Kidney epithelial cell (primary cell): ENCODE measurements at places on chromosomes 3 and 15.

- no peak for DNase-seq
Measured at GRCh38 chr15:69807721-69808120, 290.0 kb downstream of the TLE3 start.

DNA sequence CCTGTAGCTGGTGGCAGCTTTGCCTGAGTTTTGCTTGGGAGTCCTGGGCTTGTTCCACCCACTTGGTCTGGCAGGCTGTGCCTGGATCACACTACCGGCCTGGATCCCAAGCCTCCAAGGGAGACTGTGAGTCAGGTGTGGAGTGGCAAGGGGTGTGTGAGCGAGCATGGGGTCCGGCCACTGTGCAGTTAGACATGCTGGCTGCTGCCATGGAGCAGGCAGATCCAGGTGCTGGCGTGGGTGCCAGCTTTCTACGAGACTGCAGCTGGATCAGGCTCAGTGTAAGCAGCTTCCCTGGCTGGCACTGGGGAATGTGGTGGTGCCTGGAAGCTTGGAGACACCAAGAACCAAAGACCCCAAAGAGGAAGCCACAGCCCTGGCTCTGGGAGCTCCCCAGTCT is 102.0 kb upstream of the BNIP2 start:
- no peak for DNase-seq

GRCh38 chr15:79193103-79193502 is 89.4 kb upstream of the ANKRD34C start:
- DNase-seq, result no peak

DNA sequence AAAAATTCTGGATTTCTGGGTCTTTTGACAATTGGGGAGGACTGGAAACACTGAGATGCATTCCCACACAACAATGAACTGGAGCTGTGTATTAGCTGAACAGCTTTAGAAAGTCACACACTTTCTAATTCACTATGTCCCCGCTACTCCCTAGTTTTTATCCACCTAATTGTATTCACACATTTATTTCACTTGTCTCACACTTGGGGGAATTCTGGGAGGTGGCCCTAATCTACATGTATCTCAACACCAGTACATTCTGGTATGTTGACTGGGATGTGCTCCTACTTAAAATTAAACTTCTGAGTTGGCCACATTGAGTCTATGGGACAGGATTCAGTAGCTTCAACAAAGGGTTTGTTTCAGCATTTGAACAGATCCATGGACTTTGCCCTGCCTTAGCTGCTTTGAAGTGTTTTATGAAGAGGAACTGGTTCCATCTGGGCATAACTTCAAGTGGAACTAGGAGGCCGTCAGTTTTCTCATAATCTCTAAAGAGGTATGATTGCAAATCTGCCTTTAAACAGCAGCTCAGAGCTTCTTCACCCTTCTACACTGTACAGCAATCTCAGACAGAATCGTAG is 106.5 kb upstream of the CMC1 start:
- DNase-seq, result no peak

- peak; percentile 61 for DNase-seq
Measured at GRCh38 chr3:185733980-185734724, 90.7 kb downstream of the IGF2BP2 start.

DNA sequence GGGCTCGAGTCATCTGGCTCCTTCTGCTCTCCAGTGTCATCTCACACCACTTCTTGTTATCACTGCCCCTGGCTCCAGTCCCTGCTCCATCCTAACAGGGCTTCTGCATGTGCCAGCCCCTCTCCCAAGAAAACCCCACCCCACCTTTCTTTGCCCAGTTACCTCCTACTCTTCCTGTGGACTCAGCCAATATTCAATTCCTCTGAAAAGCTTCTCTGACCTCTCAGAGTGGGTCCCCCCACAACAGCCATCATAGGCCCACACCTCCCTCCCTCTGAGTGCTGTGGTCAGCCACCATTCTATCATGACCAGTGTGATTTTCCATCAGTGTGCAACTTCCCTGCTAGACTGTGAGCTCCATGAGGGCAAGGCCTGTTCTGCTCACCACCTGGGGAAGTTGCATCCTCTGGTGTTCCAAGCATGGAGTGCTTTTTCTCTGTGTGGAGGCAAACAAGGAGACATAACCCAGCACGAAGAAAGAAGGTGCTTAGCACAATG is 71.6 kb downstream of the ADCY5 start:
- DNase-seq, result no peak

- no peak for DNase-seq
Measured at GRCh38 chr15:38975282-38975990, 410.8 kb upstream of the RASGRP1 start.

DNA sequence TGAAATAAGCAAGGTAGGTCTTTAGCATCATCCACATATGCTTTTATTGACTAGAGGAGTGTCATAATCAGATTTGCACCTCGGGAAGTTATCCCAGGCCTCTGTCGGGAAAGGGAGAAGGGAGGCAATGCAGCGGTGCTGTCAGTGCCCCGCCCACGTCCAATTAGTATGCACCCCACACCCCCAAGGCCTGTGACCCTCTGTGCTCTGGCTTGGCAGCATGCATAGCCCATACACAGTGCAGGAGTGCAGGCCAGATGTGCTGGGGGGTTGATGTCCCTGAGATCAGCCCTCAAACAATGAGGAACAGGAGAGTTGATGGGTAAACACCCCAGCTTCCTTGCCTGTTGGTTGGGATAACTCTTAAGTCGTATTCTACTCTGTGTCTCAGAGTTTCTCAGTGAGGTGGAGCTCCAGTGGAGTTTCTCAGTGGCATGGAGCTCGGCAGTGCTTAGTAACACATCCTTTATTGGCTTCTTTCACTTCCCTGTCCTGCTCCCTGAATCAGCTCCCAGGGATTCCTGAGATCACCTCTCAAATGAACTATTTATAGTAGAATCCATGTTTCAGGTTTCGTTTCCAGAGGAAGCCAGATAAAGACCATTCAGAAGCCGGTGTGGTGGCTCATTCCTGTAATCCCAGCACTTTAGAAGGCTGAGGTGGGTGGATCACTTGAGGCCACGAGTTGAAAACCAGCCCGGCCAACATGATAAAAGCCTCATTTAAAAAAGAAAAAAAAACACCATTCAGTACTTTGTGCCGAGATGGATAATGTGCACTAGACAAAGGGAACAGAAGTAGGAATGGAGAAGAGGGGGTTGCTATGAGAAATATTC is 26.7 kb upstream of the NDUFB4 start:
- no peak for DNase-seq

- DNase-seq, result no peak
Measured at GRCh38 chr3:76679541-76679940, 360.4 kb upstream of the ROBO2 start.

GRCh38 chr3:196569003-196569516 is 600 bp downstream of the FBXO45 start:
- DNase-seq, result peak; percentile 2

DNA sequence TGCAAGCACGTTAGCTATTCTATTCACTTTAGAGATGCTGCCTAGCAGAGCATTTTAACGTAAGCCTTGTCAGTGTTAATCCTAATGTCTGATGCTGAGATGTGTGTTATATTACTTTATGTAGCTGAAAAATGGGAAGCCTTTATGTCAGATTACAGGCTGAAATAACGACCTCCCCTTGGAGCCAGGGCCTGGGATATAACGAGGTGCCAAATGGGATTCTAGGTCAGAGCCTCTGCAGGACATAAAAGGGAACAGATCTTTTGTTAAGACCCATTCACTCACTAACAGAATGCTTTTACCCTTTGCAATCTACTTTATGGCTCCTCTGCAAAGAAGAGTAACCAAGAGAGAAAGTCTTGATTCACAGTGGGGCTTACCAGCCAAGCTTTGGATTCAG is 815.5 kb upstream of the CFAP20DC start:
- DNase-seq, result no peak

DNA sequence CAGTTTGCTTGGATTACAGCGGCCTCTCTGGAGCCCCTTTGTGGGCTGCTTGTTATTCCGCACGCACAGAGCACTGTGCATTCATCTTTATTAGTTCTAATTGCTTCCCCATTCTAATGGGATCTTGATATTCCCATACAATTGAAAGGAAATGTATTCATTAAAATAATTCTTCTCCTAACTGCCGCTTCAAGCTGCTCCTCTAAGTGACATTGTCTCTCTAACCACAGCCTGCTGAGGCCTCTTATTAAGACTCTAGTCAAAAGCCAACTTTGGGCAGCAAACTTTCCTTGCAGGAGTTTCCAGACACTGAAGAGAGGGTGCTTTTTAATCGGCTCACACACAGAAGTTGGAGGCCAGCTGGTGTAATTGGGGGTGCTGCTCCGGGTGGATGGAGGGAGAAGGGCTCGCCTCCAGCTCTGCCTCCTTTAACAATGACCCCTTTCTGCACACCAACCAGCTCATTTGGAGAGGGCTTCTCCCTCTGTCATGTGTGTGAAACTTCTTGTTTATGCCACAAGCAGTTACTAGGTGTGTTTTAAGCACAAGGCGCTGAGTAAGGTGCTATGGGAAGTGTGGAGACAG is 5.6 kb upstream of the MAGEF1 start:
- DNase-seq, result no peak

DNA sequence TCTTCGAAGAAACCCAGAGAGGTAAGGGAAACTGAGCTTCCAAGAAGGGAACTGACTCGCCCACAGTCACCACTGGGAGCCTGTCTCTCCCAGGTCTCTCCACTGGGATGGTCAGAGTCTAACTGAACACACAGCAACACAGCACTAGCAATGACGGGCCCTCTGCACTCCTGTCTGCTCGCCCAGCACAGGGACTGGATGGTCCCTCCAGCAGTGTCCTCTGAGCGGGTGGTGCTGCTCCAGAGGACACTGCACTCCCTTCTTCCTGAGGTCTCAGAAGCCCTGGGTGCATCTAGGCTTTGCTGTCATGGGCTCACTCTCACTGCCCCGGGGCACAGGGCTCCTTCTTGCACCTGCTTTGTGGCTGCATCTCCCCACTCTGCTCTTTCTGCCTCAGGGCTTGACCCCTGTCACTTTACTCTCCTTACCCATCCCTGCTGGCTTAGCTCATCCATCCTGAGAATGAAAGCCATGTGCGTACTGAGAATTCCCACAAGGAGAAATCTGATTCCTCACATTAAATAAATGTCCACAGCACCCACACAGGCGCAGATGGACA is 356.6 kb downstream of the GABRG3 start:
- DNase-seq, result no peak

- no peak for DNase-seq
Measured at GRCh38 chr3:177890359-177890683, 645.9 kb upstream of the KCNMB2 start.

GRCh38 chr3:70702132-70702531 is 389.7 kb upstream of the MDFIC2 start:
- DNase-seq, result no peak

DNA sequence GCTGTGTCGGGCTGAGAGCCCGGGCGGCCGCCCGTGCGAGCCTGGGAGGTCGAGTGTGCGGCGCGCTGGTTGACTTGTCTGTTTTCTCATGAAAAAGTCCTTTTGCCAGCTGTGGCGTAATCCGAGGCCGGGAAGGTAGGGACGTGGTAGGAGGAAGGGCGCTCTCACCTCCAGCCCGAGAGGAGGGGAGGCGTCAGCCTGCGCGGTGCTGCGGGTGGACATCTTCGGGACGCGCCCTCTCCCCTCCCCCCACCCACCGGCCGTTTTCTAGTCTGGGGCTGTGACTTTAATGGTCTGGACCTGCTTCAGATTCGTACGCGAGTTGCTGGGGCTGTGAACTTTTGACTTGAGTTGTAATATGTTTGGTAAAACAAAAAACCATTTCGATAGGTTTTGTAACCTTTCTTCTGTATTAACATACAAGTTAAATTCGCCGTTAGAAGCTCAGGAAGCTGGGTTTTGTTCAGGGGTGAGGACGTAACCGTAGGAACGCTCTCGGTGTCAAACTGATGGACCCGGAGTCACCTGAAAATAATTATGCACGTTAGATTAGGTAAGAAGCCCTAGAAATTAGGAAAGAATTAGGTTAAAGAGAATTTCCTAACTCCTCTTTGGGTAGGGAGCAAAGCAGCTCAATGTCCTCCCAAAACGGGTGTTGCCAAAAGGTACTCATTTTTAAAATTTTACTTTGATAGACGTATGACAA is 762 bp downstream of the NCK1 start:
- no peak for DNase-seq

DNA sequence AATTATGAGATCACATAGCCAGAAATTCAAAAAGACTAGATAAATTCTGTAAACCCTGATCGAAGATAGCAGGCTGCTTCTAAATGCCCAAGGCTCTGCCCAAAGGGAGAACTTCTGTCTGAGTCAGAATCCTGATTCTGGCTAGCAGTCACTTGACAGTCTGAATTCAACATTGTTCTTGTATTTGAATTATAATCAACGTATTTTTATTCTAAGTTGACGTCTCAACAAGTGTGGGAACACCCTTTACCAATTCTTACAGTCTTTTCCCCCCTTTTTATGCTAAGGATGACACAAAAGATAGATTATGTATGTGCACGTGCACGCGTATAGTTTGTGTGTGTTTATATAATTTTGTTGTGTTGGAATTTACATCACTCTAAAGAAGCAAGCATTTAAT is 552.8 kb downstream of the NAALADL2 start:
- DNase-seq, result no peak

- DNase-seq, result peak; percentile 18
Measured at GRCh38 chr3:188469228-188469885, 315.4 kb downstream of the LPP start.

DNA sequence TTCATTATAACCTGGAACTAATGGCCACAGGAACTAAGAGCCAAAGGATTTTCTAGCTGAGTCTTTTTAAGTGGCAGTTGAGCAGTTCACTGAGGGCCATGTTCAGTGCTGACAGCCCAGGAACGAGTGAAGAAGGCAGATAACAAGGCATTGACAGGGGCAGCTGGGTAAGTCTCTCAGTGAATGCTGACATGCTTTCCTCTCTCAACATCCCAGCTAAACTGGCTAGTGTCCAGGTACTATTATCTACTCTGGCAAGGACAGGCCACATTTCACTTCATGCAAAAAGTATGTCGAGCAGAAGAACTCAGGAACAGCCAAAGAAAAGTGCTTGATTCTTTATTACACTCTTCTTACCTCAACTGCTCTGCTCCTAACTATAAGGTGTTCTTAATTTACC is 515.9 kb downstream of the NLGN1 start:
- DNase-seq, result no peak

GRCh38 chr15:56871185-56871584 is 47.3 kb upstream of the TCF12 start:
- peak; percentile 55 for DNase-seq

DNA sequence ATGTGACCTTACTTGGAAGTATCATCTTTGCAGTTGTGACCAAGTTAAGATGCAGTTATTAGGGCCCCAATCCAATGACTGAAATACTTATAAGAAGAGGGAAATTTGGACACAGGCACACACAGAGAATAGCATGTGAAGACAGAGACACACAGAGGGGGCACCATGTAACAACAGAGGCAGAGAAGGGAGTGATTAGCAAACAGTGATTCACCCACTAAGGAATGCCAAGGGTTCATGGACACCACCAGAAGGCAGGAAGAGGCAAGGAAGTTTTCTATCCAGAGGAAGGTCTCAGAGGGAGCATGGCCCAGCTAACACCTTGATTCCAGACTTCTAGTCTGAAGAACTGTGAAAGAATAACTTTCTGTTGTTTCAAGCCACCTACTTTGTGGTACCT is 25.0 kb downstream of the SIDT1 start:
- DNase-seq, result peak; percentile 52

DNA sequence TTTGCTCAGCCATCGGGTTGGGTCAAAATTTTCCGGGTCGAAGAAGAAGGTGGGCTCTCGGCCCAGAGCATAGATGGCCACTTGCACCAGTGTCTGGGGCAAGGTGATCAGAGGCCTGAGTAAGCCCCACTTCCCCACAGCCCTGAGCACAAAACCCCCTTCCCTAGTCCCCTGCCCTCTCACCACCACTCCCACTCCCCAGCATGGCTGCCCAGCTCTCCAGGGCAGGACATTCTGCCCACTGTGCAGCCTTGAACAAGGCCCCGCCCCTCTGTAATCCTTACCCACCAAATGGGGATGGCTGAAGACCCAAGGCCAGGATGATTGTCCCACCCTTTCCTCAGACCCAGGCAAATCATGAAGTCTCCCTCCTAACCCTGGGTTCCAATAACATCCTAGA is 28.8 kb downstream of the CYP11A1 start:
- DNase-seq, result no peak
